ENCODE measurements at places on chromosomes 13 and 19.

DNA sequence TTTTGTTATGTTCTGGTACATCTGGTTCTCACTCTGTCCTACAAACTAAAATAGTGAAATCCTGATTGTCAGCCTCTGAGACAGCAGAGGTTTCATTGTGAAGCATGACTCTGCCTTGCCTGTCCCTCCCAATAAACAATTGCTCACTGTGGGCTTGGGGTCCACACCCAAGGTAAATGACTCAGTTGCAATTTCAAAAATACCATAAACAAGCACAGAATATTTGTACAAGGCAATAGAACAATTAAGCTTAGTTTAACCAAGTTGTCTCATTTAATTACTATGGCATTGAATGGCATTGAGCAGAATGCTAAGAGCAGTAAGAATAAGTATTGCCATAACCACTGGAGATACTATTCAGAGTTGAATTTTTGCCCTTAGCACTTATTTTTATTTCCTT lies 353.6 kb downstream of the SPRY2 start:
- DNase-seq, result peak; percentile 78

- no peak for DNase-seq
Observed at GRCh38 chr19:4034048-4035017, 26.8 kb downstream of the PIAS4 start.

- DNase-seq, result no peak
Observed at GRCh38 chr19:29111576-29111975, 101.4 kb downstream of the UQCRFS1 start.

- DNase-seq, result no peak
Observed at GRCh38 chr13:78712831-78713230, 53.9 kb upstream of the OBI1 start.

- DNase-seq, result no peak
Observed at GRCh38 chr13:90690458-90691080, 656.9 kb upstream of the MIR17HG start.

- DNase-seq, result no peak
Observed at GRCh38 chr13:97223037-97223710, 1.0 kb downstream of the MBNL2 start.

Data from LoVo (cell line).